ENCODE measurements at places on chromosomes 11 and 22.
A peak's percentile ranks its signal among the peaks of the same experiment; 100 is the strongest.

DNA sequence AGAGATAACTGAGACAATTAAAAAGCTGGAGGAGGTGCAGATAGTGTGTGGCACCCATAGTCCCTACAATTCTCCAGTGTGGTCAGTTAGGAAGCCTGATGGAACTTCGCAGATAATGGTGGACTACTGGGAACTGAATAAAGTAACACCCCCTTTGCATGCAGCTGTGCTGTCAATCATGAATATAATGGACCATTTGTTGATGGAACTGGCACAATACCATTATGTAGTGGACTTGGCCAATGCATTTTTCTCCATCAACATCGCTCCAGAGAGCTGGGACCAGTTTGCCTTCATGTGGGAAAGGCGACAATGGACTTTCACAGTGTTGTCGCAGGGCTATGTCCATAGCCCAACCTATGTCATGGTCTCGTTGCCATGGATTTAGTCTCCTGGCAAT is 324.2 kb downstream of the TMEM135 start:
- no peak for DNase-seq

- no peak for DNase-seq
Measured at GRCh38 chr11:76310832-76311595, 69.9 kb downstream of the THAP12 start.

GRCh38 chr11:117723277-117724024 is 73.6 kb downstream of the DSCAML1 start:
- no peak for DNase-seq

GRCh38 chr11:73950869-73951710 is at the start of gene DNAJB13:
TSS of gene DNAJB13 (plus strand) at chr11:73951026. CDS start at chr11:73951070, 44 bp downstream.
- DNase-seq, result peak; percentile 29

- DNase-seq, result no peak
Measured at GRCh38 chr11:24708616-24709015, 211.8 kb downstream of the LUZP2 start.

DNA sequence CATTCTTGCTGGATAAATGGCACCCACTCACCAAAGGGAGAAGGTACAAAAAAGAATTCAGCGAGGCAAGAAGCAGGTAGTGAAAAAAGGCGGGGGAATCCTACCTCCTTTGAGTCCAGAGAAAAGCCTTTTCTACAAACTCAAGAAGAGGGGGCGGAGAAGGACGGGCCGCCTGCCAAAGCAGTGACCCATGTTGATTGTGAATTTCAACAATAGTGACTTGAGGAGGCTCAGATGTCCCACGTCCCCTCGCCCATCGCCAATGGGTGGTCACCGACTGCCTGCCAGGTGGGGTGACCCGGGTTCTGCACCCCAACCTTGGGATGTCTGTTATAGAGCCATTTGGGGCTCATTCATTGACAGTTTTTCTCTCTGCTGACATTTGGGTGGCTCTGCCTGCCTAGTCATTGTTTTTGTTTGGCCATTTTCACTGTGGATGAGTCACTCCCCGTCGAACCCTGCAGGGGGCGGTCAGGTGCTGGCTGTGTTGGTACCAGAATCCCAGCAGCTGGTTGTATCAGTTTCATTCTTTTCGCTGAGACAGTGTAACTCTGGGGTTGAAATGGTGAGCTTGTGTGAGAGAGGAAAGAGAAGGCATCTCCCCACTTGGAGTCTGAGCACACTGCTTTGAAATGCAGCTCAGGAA is 163.4 kb upstream of the NCAM1 start:
- DNase-seq, result peak; percentile 30

DNA sequence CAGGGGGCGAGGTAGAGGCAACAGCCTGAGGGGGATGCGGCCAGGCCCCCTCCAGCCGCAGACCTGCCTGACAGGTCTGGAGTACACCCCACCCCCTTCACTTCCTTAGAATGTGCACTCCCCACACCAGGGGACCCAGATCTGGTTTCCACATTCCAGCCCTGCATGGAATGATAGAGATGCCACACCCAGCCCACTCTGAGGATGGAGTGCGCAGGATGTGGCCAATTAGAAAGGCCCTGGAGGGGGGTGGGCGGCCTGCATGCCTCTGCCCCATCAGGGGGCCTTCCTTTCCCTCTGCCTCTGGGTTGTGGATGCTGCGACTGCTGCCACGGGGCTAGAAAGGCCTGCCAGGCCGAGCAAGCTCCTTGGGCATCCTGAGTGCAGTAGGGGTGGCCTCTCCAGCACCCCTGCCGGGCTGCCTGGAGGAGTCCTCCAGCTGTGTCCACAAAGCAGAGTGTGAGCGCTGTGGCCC is 28.2 kb upstream of the MGAT3 start:
- no peak for DNase-seq

DNA sequence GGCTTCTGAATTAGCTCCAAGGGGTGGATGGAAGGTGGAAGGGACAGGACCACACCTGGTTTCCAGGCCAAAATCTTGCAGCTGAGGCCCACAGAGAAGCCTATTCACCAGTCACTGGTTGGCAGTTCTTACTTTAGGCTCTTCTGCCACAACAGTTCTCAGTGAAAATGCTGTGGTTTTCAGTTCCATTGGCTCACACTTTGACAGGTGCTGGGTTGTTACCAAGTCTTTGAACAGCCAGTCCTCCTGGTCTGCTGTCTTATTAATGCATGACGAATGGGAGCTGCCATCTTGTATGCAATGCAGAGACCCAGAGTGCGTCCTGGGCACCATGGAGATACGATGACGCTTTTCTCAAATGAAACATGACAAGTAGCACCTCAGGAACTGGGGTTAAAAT is 232.0 kb upstream of the ZBED5 start:
- DNase-seq, result no peak

DNA sequence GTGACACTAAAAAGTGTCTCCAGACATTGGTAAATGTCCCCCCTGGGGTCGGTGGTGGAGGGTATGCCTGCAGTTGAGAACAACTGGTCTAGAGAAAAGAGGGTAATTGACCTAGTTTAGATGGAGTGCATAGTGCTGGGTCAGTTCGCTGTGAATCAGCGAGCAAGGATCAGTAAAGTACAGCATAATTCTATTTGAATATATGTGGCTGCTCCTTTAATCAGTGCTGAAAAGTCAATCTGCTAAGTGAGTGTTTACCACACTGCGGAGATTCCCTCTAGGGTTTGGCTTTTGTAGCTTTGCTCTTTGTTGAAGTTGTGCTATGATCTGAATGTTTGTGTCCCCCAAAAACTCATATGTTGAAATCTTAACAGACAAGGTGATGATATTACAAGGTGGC is 15.0 kb downstream of the CAVIN3 start:
- no peak for DNase-seq

DNA sequence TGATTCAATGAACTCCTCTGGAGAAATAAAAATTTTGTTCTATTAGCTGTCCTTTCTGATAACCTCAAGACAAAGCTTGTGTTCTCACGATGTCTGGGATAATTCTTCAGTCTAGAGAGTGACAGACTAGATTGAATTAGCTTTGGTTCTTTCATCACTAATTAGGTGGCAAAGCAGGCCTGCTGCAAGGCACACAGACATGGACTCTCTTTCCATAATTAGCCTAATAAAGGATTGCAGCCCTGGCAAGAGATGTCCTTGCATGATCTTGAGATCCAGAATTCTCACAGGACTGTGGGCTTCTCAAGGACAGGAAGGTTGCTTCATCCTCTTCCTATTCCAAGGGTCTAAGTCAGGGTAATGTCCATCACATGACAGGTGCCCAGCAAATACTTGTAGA is 245.6 kb upstream of the ZC3H12C start:
- no peak for DNase-seq

DNA sequence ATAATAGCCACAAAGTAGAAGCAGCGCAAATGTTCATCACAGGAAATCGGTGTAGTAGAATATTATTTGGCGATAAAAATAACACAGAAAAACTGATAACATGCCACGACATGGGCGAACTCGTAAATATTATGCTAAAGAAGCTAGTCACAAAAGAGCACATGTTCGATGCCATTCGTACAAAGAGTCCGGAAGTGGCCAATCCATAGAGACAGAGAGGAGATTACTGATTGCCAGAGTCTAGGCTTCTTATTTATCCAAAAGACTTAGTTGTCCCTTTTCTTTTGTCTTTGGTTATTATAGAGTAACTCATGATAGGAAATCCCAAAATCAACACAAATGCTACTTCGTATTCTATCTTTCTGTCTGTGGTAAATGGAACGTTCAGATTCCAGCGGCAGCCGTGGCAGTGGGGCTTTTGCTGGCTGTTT is 56.5 kb downstream of the MED15 start:
- DNase-seq, result no peak

GRCh38 chr11:102295045-102295444 is 22.2 kb upstream of the BIRC3 start:
- no peak for DNase-seq

DNA sequence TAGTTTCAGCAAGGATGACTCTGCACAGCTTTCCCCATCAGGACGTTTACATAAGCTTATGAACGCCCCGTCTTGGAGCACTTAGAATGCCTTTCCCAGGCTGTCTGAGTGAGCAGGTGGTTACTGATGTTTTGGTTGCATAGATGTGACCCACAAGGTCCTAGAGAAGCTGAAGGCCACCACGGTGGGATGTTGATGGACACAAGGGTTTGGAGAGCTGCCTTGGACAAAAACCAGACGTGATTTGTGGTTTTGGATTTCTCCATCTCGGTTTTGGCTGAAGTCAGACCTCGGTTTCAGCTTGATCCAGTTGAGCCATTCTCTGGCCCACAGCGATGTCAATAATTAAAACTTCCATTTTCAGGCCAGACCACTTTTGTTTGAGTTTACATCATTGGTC is 151.9 kb downstream of the LDLRAD3 start:
- no peak for DNase-seq

- DNase-seq, result no peak
Measured at GRCh38 chr11:123357990-123358827, 71.9 kb upstream of the GRAMD1B start.

GRCh38 chr11:35236667-35237003 is 97.7 kb downstream of the CD44 start:
- DNase-seq, result peak; percentile 93

GRCh38 chr22:41917903-41918791 is 3.3 kb upstream of the SHISA8 start:
- DNase-seq, result peak; percentile 84

DNA sequence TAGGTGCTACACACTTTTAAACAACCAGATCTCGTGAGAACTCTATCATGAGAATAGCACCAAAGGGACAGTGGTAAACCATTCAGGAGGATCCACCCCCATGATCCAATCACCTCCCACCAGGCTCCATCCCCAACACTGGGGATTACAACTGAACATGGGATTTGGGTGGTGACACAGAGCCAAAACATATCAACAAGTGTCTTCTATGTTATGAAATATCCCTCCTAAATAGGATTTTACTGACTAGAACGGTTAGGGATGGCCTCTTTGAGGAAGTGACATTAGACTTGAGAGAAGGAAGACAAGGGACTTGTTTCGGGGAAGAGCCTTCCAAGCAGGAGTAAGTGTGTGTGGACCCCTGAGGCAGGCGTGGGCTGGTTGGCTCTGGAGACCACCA is 11.9 kb upstream of the MRPL11 start:
- peak; percentile 61 for DNase-seq

DNA sequence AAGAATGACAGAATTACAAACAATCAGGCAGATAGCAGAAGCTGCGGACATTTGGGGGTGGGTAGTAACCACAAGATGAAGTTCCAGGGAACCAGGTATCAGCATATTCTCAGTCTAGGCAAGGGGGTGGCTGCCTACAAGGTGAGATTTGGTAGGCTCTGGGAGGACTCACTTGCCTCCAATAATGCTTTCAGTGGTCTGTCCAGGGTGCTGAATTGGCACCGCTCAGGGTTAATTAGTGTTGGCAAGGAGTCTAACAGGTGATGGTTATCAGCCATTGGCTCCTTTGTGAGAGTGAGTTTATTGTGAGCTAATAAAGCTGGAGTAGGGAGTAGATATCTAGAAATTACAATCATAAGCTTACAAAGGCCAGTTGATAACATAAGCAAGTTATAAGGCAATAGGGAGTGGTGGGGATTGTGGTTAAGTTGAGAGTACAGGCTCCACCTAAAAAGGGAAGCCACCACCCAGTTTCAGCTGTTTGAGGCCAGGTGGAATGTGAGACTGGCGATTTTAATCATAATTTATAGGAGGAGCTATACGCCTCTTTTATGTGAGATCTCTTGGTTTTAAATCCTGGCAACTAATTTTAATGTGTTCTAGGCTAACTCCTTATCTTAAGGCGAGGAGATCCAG is 320.5 kb downstream of the MIAT start:
- DNase-seq, result no peak

- peak; percentile 67 for DNase-seq
Measured at GRCh38 chr11:19259487-19260345, 19.0 kb upstream of the E2F8 start.

DNA sequence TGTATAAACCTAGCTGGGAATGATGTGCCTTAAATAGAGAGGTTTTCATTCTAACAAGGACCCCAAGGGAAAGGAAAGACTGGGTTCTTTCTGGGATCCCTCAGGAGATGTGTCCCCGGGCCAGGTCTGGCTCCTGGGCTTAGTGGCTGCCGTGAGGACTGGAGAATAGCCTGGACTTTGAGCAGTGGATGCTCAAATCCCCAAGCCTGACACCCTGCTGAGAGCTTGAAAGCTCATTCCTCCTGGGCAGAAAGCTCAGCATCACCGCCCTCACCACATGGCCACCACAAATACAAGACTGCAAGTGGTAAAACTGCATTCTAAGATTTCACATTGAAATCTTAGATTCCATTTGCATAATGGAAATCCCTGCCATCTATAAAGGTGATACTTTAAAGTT is 79.4 kb upstream of the NARS2 start:
- no peak for DNase-seq

DNA sequence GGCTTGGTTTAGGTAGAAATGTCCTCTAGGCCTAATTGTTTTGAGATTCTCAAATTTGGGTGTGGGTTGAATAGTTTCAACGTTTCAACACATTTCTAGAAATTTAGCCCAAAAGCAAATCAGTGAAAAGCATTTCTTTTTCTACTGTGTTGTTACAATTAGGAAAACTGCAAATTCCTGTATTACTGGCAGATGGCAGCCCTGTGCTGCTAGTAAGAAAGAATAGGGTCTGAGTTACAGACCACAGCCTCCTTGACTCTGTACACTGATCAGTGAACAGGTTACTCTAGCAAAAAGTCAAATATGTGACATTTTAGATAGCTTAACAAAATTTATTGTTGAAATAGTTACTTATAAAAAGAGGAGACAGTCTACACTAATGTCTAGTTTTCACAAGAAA is 703.0 kb downstream of the JRKL start:
- DNase-seq, result no peak

- peak; percentile 41 for DNase-seq
Measured at GRCh38 chr11:124199702-124200101, 16.6 kb downstream of the OR10D3 start.

DNA sequence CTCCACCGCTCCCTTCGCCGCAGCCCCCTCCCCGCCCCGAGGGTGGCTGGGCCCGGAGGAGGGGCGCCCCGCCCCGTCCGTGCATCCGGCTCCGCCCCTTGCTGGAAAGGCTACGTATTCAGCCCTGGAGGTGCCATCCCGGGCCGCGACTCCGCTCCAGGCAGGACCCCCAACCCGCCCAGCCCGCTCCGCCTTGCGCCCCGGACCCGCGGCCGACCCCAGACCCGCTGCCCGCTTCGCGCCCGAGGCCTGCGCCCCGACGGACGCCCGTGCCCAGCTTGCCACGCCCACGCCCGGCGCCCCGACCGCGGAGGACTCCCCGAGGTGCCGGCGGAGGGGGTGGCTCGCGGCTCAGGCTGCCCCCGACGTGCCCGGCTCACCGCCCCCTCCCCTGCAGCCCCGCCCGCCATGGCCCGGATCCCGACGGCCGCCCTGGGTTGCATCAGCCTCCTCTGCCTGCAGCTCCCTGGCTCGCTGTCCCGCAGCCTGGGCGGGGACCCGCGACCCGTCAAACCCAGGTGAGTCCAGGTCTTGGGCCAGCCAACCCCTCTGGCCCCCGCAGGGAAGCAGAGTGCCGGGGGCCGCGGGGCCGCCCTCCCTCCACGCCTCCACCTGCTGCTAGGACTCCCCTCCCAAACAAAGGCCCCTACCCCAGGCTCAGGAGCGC is at the start of gene ADM2:
TSS of gene ADM2 (plus strand) at position 104 of the 667 bp plus-strand sequence. CDS start at position 409, 305 bp downstream.
- DNase-seq, result no peak
